ENCODE measurements at places on chromosomes 1 and 21.
A peak's percentile ranks its signal among the peaks of the same experiment; 100 is the strongest.

- H3K4me3 ChIP-seq = no peak overlapping the region
- DNase-seq = peak; percentile 24
- H3K4me1 ChIP-seq = no peaks in the 10 kb centered on the region
- H3K27ac ChIP-seq = no peak overlapping the region
- no peaks in the 10 kb centered on the region for H3K36me3 ChIP-seq
Measured at GRCh38 chr1:228074954-228075730, 7.4 kb upstream of the ARF1 start.

- H3K27me3 ChIP-seq = no peaks in the 10 kb centered on the region
- no peaks in the 10 kb centered on the region for H3K36me3 ChIP-seq
Measured at GRCh38 chr1:104953555-104953954, 1203.9 kb downstream of the AMY1C start.

GRCh38 chr1:51899022-51899421 lies 20.5 kb upstream of the NRDC start:
- no peak overlapping the region for H3K27ac ChIP-seq
- no peaks in the 10 kb centered on the region for H3K27me3 ChIP-seq
- no peaks in the 10 kb centered on the region for H3K36me3 ChIP-seq
- no peaks in the 10 kb centered on the region for H3K4me1 ChIP-seq

- H3K27ac ChIP-seq = no peak overlapping the region
- H3K27me3 ChIP-seq = no peaks in the 10 kb centered on the region
- H3K4me1 ChIP-seq = peaks cover 4% of the 10 kb centered on the region
- no peak overlapping the region for H3K4me3 ChIP-seq
- no peak for DNase-seq
- no peaks in the 10 kb centered on the region for H3K36me3 ChIP-seq
Measured at GRCh38 chr1:116504308-116505156, 66.3 kb downstream of the CD58 start.

DNA sequence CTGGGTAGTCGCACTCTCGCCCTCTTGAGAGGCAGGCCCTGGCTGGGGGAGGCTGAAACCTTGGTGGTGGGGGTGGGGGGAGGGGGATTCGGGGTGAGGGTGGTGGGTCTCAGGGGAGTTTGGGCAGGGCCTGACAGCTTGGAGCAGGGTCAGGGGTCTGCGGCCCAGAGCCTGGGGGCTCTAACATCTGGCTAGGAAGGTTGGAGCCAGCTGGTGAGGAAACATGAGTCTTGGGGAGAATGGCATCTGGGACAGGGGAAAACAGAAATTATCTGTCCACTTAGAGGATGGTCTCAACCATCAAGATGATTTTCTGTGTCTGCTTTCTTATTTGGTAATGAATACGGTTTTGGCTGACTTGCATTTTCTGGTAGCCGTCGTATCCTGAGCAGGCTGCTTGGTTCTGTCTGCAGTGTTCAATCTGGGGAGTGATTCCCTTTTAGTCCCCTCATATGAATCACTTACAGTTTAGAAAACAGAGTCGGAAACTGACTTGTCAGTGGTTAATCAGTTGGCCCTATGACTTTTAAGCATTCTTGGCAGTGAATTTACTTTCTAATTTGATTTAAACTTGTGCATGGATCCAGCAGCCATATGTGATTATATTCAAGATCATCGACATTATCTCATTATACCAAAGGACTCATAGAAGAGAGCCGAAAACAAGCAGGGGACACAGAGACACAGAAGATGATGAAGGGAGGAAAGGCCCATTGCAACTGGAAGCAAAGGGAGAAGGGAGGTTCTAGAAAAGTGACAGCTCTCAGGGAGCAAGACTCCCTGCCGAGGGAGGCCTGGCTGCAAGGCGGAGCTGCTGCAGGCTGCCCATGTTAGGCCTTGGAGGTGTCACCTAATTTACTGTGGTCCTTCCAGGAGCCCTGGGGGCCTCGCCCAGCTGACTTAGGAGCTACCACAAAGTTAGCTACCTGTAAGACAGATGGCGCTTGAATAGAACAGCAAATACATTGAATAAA lies 237.6 kb downstream of the SDCCAG8 start:
- H3K27me3 ChIP-seq = no peaks in the 10 kb centered on the region
- no peaks in the 10 kb centered on the region for H3K36me3 ChIP-seq

- no peak overlapping the region for H3K4me3 ChIP-seq
- H3K27me3 ChIP-seq = no peaks in the 10 kb centered on the region
- H3K4me1 ChIP-seq = no peaks in the 10 kb centered on the region
- peak; percentile 31 for DNase-seq
- no peaks in the 10 kb centered on the region for H3K36me3 ChIP-seq
Measured at GRCh38 chr1:201363467-201363866, 14.0 kb downstream of the TNNT2 start.

DNA sequence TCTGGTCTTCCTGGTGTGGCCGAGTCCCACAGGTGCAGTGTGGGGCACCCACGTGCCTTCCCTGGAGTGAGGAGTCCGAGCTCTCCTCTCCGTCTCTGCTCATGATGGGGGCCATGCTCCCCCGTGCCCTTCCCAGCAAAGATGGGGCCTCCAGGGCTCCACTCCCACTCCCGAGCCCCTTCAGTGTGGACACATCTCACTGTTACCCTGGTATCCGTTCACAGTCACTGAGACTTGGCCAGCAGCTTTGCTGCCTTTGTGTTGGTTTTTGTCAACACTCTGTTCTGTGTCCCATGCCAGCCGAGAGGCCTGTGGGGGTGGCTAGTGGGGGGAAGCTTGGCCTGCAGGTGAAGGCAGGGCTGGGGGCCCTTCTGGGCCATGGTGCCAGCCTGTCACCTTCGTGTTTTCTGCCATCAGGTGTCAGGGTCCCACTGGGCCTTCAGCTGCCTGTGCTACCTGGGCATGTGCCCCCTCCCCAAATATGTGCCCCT lies 46.9 kb upstream of the POFUT2 start:
- no peaks in the 10 kb centered on the region for H3K27me3 ChIP-seq
- H3K4me1 ChIP-seq = peaks cover 24% of the 10 kb centered on the region
- no peak overlapping the region for H3K27ac ChIP-seq
- H3K36me3 ChIP-seq = no peaks in the 10 kb centered on the region
- H3K4me3 ChIP-seq = no peak overlapping the region
- peak; percentile 44 for DNase-seq

DNA sequence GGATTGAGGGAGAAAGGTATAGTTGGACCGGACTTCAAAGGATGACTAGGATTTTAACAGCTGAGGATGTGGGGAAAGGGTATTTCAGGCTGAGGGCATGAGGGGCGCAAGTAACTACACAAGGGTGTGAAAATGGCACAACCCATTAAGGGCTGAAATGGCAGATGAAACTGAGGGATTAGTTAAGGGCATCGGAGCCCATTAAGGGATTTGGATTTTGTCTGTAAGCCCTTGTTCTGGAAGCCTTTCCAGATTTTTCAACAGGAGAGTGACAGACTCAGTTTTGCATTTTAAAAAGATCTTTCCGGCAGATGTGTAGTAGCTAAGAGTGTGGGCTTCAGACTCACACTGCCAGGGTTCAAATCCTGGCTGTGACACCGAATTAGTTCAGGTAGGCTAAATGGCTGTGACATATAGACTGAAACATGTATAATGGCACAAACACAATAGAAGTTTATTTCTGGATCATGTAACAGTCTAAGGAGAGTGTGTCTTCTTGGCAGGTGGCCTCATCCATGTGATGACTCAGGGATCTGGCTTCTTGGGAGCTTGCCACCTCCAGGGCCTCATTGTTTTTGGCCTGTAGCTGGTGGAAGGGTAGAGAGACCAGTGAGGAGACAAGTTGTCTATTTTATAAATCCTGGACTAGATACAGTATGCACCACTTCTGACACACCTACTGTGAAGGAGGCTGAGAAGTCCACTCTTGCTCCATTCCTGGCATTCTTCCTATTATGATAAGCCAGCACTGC lies 49.6 kb downstream of the UBE2T start:
- H3K27me3 ChIP-seq = no peaks in the 10 kb centered on the region
- no peak overlapping the region for H3K4me3 ChIP-seq
- no peak overlapping the region for H3K27ac ChIP-seq
- DNase-seq = no peak
- peaks cover 8% of the 10 kb centered on the region for H3K4me1 ChIP-seq

GRCh38 chr1:63817152-63817667 lies 43.4 kb downstream of the ROR1 start:
- no peak overlapping the region for H3K4me3 ChIP-seq
- no peaks in the 10 kb centered on the region for H3K27me3 ChIP-seq
- H3K27ac ChIP-seq = no peak overlapping the region
- DNase-seq = no peak

DNA sequence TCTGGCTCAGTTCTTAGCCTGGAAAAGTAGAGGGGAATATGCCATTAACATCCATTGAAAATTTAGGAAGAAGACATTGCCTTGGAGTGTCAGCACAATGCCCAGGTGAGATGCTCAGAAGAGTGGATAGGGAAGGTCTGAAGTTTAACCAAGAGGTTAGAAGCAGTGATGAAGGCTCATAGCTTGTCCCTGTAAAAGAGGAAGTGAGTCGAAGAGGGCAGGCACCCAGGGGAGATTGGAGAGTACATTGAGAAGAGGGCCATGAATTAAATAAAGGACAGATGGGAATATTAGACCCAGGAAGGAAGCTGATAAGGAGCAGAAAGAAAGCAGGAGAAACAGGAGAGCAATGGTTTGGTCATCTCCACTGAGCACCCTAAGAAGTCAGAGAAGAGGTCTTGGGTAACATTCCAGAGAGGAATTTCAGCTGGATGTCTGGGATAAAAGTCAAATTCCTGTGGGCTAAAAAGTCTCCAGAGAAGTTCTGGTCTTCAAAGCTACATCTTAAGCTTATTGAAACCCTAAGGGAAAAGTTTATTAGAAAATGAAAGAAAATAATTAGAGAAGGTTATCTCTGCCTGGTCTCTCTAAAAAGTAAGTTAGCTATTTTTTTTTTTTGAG lies 17.3 kb downstream of the C8B start:
- H3K4me1 ChIP-seq = no peaks in the 10 kb centered on the region
- H3K27me3 ChIP-seq = peaks cover 25% of the 10 kb centered on the region
- no peak for DNase-seq
- H3K4me3 ChIP-seq = no peak overlapping the region
- H3K27ac ChIP-seq = no peak overlapping the region
